ENCODE measurements at places on chromosomes 1 and 21. TPM values are rescaled to one million over a fixed set of nuclear protein-coding genes. Genes with fewer than 3 reads are reported as not detected.

The DMBX1 gene
- 3.1 TPM for total RNA-seq

The LRRC8B gene
- total RNA-seq: 11.5 TPM

The RIPPLY3 gene
- total RNA-seq: not detected

The MMEL1 gene
- 23.0 TPM for total RNA-seq

The SAMD13 gene
- total RNA-seq: 0.43 TPM

The ERO1B gene
- not detected for total RNA-seq

The S100A7A gene
- not detected for total RNA-seq

The TRABD2B gene
- not detected for total RNA-seq

The KRTAP12-2 gene
- total RNA-seq: not detected
